ENCODE measurements at places on chromosomes 11 and 22. TPM values are rescaled to one million over a fixed set of nuclear protein-coding genes. Genes with fewer than 3 reads are reported as not detected.

Gene HBG1
- polyA plus RNA-seq, result not detected

GRCh38 chr11:64323373-64323772 is 5.5 kb downstream of the PRDX5 start:
- no peak for DNase-seq

Gene ROM1
- polyA plus RNA-seq, result 1.7 TPM

DNA sequence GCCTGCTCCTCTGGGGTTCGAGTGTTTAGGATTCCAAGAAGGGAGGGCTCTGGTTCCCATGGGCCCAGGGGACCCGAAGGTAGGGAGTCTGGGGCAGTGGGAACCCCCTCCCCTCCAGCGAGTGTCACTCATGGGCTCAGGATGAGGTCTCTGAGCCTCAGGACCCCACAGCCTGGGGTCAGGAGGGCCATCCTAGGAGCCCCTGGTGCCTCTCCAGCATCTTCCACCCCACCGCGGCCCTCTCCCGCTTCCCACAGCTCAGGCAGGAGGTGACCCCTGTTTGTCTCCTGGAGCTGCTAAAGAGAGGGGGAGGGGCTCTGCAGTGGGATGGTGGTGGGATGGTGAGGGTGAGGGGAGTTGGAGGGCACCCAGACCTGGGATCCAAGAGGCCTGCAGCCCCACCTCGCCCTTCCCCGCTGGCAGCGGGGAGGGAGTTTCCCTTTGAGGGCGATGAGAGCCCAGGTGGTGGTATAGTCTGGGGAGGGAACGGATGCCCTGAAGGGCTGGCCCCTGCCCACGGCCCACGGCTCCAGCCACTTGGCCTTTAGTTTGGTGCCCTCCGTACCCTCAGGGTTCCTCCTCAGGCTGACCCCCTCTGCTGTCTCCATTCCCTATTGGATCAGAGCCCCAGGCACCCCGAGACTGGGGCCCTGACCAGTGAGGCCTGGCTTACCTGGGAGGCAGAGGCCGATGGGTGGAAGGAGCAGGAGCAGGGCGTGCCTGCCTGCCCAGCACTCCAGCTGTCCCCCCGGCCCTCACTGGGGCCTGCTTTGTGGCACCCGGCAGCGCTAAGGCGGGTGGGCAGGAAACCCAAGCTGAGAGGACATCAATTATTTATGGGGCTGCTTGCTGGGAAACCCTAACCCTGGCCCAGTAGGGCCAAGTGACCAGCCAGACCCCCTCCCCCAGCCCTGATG is 1.1 kb upstream of the CABP4 start:
- no peak for DNase-seq

GRCh38 chr11:888310-889212 is 22.0 kb downstream of the CHID1 start:
- DNase-seq, result no peak

Gene GLYAT
- not detected for polyA plus RNA-seq

DNA sequence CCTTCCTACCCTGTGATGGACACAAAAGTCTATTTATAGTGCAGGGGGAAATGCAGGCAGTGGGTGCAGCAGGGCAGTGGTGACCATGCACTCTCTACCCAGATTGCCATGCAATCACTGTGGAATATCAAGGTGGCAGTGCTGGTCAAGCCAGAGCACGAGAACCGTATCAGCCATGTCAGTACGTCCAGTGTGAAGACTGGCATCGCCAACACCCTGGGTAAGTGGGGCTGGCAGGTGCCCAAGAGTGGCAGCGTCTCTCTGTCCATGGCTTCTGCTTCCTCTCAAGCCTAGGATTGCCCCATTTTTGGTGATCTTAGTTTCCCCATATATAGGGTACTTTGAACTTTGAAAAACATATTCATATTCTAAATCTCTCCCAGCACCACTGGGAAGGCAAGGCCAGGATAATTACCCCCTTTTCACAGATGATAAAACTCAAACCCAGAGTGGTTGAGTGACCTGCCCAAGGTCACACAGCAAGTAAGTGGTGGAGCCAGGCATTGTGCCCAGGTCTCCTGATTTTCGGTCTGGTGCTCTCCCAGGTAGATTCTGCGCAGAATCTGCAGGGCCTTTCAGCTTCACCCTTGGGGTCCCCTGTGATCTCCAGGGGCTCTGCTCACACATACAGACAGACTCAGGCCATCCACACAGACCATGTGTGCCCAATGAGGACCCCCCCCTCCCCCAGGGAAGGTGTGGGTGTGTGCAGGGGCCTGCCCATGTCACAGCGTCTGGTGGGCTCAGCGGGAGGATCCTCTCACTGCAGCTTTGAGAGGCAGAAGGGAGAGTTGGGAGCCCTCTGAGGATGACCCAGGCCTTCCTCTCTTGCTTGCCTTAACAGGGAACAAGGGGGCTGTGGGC is 7.1 kb downstream of the INPPL1 start:
- DNase-seq, result no peak

Gene MUC5B
- polyA plus RNA-seq, result not detected

- DNase-seq, result peak; percentile 46
These were observed 22.1 kb downstream of the GGTLC2 start for GRCh38 chr22:22666307-22667091.

Gene DMC1
- 0.46 TPM for polyA plus RNA-seq

Gene LMO2
- not detected for polyA plus RNA-seq

DNA sequence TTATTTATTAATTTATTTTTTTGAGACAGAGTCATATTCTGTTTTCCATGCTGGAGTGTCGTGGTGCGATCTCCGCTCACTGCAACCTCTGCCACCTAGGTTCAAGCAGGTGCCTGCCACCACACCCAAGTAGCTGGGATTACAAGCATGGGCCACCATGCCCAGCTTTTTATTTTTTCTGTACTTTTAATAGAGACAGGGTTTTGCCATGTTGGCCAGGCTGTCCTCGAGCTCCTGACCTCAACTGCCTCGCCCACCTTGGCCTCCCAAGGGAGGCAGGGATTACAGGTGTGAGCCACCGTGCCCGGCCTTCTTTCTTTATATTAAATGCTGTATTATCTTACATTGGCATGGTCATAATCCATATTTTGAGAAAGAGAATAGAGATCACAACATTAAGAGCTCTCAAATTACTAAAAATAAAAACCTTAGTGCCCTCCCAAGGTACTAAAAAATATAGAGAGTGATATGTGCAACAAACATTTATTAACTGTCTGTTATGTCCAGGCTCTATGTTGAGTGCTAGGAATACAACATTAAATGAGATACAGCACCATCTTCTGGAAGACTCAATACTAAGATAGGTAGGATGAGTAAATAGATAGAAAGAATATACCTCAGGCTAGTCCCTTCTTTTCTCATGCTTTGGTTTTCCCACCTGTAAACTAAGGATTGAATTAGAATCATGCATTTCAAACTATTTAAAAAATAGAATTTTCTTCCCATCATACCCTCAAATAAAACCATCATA is 84.1 kb downstream of the BBOX1 start:
- DNase-seq, result peak; percentile 42

DNA sequence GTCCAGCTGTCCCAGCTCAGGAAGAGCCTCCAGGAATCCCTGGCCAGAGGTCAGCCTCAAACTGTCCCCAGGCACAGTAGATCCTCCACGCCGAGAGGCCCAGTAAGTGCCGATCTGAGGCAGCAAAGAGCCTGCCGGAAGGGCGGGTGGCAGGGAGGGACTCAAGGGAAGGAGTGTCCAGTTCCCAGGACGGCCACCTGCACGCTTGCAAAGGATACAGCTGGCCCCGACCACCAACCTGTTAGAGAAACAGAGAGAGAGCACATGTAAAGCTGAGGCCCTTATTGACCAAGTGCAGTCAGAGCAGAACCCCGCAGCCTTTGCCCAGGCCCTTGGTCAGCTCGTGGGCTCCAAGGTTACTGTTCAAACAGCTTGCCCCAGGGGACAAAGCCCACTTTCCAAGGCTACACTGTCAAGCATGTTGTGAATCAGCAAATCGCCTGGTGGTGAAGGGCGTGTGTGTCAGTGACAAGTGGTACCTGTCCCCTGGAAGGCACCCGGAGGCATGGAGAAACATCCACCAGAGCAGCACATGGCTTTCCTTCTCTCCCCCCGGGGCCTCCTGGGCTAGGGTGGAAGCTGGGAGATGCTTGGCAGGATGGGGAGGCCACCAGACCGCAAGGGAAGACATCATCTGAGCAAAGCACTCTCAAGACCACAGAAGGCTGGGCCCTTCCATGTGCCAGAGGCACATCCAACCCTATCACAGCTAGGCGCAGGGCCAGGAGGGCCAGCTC is 42.6 kb upstream of the COMT start:
- no peak for DNase-seq

DNA sequence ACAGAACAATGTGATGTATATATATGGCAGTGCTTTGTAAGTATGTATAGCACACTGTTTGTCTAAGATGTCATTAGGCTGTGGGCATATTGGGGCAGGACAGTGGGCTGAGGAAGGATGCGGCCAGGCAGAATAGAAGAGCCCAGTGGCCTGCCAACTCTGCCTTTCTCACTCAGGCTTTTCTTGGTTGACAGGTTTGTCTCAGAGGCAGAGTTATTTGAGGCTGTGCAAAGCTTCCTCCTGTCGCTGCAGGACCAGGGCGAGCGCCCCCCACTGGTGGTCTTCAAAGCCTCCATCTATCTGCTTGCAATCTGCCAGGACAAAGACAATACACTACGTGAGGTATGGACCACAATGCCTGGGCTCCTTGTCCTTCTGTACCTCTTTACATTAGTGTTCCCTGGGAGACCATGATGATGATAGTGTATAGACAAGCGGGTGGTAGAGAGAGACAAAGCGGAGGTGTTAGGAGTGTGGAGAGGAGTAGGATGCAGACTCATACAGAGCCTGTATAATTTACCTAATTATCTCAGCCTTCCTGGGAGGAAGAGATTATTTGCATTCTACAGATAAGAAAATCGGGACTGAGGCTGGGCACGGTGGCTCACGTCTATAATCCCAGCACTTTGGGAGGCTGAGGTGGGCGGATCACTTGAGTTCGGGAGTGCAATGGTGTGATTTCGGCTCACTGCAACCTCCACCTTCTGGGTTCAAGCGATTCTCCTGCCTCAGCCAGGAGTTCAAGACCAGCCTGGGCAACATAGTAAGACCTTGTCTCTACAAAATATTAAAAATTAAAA is 37.3 kb upstream of the CCDC134 start:
- DNase-seq, result no peak

GRCh38 chr11:22633354-22633902 is 7.8 kb upstream of the FANCF start:
- no peak for DNase-seq

Gene PDGFB
- polyA plus RNA-seq, result 0.07 TPM

Gene LDHAL6A
- polyA plus RNA-seq, result not detected

GRCh38 chr11:107565219-107565937 is at the start of gene ALKBH8:
TSS of gene ALKBH8 (minus strand) at chr11:107565735. CDS start at chr11:107560893, 4,842 bp downstream.
- DNase-seq, result peak; percentile 58

Gene ZP1
- 1.2 TPM for polyA plus RNA-seq
